ENCODE measurements at places on chromosomes 12 and 14.

- DNase-seq: peak; percentile 85
These were observed 991.9 kb downstream of the TMEM121 start for GRCh38 chr14:106518054-106518943.

DNA sequence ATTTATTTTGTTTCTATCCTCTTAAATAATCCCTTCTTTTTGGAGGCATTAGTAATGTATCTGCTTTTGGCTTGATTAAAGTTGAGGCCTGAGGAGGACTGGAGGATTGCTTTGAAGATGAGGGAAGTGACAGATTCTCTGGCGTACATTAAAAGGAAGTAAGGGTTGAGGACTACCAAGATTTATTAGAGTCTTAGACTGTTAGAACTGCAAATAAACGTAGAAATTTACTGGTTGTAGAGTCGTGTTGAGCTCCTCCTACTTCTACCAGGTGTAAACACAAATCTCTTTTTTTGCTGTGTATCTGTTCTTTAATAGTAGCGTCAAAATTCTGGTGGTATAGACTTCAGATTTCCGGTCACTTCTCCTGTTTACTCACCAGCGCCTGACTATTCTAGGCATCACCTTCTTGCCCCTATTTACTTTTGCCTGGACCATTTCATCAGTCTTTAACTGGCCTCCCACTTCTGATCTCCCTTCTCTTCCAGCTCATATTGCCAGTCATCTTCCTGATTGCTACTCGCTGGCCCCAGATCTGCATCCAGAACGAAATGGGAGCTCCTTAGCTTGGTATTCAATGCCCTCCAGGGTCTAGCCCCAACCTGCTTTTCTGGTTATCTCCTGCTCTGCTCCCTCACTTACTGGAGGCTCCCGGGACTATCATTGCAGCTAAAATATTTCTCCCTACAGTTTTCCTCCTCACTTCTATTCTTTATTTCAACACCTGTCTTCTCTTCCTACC lies 8.4 kb upstream of the EID3 start:
- DNase-seq: no peak

GRCh38 chr12:32431025-32431424 lies 31.7 kb downstream of the FGD4 start:
- DNase-seq: no peak

DNA sequence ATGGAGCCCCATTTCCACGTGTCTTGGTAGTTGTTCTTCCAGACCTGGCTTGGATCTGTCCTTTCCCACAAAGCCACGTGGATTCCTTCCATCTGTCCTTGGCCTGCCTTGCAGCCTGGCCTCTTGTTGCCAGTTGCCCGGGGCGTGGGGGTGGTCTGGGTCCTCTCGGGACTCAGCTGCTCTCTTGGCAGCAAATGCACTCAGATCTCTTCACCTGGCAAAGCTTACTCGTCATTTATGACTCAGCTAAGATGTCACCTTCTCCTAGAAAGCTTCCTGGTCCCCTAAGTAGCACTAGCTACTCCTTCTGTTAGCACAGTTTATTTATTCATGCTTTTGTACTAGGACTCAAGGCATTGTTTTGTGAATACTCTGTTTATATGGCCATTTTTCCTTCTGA lies 13.6 kb downstream of the PLEKHG3 start:
- no peak for DNase-seq

DNA sequence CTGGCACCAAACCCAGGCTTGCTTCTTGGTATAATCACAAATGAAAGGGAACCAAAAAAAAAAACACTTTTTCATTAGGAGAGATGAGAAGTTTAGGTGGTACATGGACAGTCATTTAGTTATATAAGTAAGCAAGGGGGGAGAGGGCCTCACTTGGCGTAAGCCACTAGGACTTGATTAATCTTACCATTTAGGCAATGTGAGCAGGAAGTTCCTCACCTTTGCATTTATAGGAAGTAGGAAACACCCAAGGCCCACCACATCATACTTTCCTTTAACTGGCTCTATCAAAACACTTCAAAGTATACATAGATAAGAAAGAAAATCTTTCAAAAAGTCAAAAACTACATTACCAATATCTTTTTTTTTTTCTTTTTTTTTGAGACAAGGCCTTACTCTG lies 6.7 kb upstream of the RPS6KA5 start:
- DNase-seq: no peak

DNA sequence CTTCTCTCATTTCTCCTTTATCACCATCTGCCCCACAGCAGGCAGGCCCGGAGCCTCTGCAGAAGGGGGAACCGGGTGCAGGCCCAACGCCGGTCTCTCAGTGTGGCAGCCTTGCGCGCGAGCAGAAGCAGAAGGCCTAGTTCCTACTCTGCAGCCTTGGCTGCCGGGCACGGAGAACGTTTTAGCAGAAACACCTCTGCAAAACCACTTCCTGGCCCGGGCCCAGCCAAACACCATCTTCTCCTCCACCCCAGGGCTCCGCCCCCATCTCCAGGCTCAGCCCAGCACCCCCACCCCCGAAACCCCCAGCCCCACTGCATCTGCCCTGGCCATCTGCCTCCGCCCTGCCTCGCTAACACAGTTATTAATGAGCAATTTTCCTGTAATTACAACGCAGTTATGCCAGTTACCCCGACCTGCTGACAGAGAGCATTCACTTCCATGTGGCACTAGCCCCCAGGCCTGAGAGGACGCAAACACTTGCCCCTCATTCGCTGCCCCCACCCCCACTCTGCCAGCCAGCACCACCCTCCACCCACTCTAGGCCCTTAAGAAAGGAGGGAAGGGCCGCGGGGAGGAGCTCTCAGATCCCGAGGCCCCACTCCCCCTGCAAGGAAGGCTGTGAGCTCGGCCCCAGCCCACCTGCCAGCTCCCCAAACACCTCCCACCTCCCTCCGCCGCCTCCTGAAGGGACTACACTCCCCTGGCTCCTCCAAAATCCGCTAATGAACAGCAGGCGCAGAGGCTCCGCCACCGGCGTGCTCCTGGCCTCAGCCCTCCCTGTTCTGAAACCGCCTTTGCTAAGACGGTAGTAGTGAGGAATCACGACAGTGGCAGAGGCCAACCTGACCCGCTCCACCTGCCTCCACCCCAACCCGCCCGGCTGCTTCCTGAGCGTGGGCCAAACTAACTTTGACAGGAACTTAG lies 44.7 kb upstream of the FBRSL1 start:
- DNase-seq: peak; percentile 89

GRCh38 chr14:75359098-75359497 lies 68.7 kb upstream of the JDP2 start:
- DNase-seq: no peak
